ENCODE measurements at places on chromosomes 7 and 10.

GRCh38 chr7:15594461-15594860 lies 32.6 kb upstream of the AGMO start:
- DNase-seq, result no peak

DNA sequence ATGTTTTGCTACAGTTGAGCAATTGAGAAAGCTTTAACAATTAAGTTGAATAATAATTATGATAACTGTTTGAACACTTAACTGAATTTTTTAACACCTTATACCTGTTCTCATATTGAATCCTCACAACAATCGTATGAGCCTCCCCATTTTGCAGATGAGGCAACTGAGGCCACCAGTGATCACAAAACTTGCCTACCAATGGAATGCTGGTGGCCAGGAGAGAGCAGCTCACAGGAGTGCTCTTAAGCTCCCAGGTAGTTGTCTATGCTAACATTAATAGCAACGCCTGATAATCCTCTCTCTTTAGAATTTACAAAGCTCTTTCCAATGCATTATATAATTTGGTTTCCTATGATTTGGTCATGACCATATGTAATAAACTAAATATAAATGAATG lies 21.6 kb downstream of the GPNMB start:
- no peak for DNase-seq

DNA sequence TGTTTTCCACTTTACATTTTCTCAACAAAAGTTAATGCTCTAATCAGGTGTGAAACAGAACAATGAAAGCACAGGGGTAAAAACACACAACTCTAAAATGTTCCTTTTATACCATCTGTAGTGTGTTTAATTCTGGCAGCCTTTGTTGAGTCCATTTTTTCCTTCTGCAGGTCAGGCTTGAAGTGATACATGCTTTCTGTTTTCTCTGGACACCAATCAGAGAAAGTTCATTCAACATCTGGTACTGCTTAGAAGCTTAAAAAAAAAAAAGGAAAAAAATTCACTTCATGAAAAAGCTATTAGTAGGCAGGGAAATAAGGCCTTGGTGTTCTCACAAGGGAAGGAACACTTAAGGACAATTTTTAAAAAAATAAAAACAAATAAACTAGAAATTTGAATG lies 231.3 kb upstream of the RHOBTB1 start:
- no peak for DNase-seq

DNA sequence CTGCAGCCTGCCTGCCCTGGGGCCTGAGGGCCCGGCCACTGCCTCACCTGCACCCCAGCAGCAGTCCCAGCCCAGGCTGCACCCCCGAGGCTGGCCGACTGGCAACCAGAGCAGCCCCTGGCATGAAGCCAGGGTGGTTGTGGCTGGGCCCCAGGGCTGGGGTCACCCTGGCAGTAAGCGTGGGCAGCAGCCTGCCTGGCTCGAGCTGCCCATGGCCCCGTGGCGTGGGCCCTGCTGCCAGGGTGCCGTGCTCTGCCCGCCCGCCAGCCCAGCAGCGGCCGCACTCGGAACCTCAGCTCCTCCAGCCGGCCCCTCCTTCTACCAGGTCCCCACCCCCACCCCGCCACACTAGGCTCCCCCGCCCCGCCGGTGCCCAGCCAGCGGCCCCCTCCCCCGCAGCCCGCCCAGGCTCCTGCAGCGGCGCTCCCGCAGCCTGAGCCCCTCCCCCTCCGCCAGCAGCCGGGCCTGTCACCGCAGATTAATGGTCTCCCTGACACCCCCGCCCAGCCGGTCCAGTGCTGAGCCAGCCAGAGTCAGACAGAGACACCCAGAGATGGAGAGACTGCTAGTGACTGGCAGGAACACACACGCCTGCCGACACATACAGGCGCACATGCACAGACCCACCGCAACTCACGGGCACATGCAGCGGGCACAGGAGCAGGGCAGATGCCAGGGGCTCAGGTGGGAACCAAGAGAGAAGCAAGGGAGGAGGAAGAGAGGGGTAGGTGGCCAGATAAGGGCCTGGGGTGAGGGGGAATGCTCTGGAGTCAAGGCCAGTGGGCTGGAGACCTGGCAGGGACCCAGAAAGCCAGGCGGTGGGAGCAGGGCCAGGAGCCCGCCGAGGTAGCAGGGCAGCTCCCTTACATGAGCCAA lies 22.4 kb downstream of the KCNH2 start:
- no peak for DNase-seq

DNA sequence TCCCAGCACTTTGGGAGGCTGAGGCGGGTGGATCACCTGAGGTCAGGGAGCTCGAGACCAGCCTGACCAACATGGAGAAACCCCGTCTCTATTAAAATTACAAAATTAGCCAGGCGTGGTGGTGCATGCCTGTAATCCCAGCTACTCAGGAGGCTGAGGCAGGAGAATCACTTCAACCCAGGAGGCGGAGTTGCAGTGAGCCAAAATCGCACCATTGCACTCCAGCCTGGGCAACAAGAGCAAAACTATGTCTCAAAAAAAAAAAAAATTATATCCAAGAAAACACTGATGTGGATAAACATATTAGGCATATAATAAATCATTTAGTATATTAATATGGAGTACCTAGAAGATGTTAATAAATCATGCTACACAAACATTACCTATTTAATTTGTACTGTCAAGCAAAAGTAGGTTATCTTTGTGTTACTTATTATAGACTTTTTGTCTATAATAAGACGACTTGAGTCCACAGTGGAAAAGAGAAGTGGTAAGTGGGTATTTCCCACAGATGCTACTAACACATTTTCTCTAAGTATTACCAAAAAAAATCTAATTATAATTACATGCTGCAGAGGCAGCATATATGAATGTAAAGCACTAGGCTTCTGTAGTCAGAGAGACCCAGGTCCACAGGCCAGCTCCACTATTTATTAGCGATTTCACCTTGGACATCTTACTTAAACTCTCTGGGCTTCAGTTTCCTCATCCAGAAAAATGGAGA lies 34.5 kb downstream of the DNMBP start:
- DNase-seq, result no peak

DNA sequence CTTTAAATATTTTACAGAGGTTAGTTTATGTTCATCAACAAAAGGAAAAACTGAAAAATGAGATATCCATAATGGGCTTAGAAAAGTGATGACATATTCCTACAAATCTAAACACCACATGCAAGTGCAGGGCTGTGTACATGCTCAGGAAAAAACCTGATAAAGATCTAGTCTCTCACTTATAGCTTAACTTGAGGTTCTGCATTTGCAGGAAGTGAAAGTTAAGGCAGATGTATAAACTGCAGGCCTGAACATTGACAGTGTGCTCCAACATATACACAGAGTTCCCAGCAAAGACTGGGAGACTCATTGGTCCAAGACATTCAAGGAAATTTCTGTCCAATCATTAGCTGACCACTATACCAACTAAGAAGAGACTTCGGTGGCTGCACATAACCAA lies 63.8 kb upstream of the RET start:
- DNase-seq, result no peak

DNA sequence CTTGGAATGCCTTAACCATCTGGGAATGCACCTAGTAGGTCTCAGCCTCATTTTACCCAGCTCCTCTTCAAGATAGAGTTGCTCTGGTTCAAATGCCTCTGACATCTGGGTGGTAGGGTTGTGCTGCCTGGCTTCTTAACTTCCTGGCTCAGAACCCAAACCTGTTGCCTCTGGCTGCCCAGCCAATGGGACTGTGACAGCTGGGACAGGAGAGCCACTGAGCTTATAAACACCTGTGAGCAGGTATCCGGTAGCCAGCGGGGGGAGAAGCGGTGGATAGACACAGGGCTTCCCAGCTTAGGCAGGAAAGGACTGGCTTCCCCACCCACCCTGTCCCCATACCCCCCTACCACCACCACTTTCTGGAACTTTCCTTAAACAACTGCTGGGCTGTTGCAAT lies 115.8 kb upstream of the CARD11 start:
- no peak for DNase-seq

- no peak for DNase-seq
Observed at GRCh38 chr7:130400120-130400572, 19.9 kb downstream of the CPA1 start.

GRCh38 chr7:137423321-137423720 lies 79.8 kb upstream of the PTN start:
- DNase-seq, result no peak

DNA sequence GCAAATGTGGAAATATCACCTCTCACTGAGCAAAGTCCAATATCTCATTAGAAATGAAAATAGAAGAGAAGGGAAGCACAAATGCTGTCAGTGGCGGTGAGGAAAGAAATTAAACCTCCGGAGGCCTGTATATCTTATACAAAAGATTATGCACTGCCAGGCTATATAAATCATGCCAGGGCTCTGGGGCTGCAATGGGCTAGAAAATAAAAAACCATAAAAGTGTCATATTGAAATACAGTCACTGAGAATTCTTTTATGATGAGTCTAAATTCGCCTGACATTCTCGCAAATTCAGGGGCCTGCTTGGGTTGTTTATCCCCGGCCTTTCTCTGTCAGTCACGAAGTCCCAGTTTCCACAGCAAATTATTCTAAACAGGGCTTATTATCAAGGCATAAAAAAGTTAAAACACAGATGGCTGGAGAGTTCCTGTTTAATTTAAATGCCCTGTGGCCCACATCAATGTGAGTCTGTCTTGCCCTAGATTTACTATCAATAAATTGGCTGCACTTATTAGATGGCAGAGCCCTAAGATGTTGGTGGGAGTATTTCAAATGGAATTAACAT lies 193.8 kb downstream of the SNX10 start:
- DNase-seq, result no peak

DNA sequence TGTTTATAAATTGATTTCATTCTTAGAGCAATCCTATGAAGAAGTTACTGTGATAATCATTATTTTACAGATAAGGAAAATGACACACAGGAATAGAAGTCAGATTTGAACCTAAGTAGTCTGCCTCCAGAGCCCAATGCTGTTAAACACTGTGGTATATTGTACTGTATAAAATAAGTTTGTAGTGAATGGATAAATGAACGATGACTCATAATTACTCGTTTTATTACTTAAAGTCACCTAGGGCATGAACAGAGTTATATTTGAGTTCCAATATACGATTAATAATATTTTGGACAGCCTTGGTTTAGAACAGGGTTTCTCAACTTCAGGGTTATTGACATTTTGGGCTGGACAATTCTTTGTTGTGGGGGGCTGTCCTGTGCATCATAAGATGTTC lies 7.8 kb upstream of the BTRC start:
- DNase-seq, result no peak

GRCh38 chr7:41491308-41491707 lies 211.6 kb downstream of the INHBA start:
- no peak for DNase-seq

GRCh38 chr10:89478085-89478738 lies 57.2 kb downstream of the SLC16A12 start:
- no peak for DNase-seq

GRCh38 chr10:4902571-4903011 lies 60.6 kb upstream of the AKR1C1 start:
- DNase-seq, result no peak

GRCh38 chr7:32500922-32501341 lies 5.6 kb downstream of the AVL9 start:
- DNase-seq, result no peak

- DNase-seq, result no peak
Observed at GRCh38 chr7:128219636-128220035, 21.4 kb upstream of the LEP start.

- DNase-seq, result no peak
Observed at GRCh38 chr10:123150986-123151736, 3.0 kb upstream of the BUB3 start.

- no peak for DNase-seq
Observed at GRCh38 chr7:28986765-28987110, 28.6 kb upstream of the TRIL start.

GRCh38 chr10:12966067-12966466 lies 35.4 kb downstream of the CCDC3 start:
- DNase-seq, result no peak

DNA sequence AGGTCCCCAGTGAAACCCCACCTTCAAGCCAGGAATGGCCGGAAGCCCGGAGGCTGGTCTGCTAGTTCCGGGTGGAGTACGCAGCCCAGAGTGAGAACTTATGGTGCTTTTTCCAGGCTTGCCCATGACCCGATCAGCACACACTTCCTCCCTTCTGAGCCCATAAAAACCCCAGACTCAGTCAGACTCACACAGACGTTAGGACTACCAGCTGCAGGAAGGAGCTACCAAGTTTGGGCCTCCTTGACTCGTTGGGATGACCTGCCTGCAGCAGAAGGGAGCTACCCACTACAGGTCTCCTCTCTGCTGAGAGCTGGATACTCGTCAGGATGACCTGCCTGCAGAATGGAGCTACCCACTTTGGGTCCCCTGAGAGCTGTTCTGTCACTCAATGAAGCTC lies 39.1 kb downstream of the SCRN1 start:
- no peak for DNase-seq

DNA sequence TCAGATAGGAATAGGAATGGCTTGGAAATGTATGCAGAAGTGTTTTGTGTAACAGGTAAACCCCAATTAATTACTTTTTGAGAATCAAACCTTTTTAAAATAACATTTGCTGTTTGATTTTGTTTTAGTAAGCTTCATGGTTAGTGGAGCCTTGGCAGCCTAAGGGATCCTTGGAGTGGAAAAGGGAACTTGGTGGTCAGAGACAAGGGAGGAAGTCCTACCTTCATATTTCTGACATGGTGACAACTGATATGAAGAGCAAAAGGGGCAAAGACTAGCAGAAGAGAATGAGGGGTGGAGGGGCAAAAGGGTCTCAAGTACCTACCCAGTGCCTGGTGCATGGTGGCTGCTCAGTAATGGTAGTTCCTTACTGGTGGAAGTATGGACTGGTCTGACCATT lies 32.3 kb downstream of the AHCYL2 start:
- DNase-seq, result no peak

DNA sequence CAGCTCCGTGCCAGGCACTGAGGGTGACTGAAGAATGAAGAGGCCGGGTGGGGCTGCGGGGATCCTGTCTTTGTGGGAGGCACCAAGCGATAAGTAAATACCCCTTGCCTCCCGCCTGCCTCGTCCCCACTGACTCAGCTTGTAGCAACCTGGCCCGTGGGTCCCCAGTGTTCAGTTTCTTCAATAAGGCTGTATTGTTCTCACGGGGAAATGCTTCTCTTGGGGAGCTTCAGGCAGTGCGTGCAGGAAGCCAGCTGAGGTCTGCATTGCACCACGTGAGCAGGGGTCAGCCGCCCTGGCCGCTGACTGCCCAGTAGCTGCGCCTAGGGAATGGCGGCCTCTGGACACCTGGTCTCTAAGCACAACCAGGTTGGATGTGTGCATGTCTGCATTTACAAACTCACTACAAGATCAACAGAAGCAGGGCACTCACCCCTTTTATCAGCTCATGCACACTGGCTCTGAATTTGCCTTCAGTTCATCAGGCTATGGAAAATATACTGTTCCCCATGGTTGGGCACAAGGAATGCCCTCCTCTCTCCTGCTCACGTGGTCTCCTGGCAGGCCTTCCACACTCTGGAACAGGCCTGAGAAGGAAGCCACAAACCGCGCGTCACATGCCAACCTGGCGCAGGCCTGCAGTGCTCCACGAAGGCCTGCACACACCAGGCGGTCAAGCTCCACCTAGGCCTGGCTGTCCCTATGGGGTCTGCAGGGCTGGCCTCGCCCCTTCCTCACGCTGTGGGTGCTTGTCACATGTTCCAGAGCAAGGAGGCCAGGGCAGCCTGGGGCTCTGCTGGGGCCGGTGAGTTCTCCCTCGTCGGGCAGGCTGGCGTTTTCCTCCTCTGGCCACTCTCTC lies 135.7 kb upstream of the RNF32 start:
- DNase-seq, result no peak

Measured in GM12892 (cell line).